ENCODE measurements at places on chromosomes 12 and 14.

- peak; percentile 44 for DNase-seq
Measured at GRCh38 chr12:104653730-104654664, 197.2 kb downstream of the CHST11 start.

GRCh38 chr14:67555518-67556090 is 22.5 kb downstream of the PLEKHH1 start:
- DNase-seq: no peak

DNA sequence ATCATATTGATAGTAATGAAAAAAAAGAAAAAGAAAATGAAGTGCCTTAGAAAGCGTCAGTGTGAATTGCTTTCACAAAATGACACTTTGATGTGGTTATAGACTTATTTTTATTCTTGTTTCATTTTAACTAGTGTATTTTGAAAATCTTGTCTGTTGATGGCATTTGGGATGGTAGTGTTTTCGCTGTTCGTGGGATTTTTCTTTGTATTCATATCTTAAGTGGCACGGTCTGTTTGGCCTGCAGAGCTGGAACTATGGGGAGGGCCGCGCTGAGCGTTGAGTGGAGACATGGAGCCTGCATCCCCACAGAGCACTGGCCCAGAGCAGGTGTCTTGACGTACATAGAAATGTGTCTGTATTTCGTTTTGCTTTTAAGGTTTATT is 61.6 kb downstream of the WDR20 start:
- DNase-seq: peak; percentile 52

DNA sequence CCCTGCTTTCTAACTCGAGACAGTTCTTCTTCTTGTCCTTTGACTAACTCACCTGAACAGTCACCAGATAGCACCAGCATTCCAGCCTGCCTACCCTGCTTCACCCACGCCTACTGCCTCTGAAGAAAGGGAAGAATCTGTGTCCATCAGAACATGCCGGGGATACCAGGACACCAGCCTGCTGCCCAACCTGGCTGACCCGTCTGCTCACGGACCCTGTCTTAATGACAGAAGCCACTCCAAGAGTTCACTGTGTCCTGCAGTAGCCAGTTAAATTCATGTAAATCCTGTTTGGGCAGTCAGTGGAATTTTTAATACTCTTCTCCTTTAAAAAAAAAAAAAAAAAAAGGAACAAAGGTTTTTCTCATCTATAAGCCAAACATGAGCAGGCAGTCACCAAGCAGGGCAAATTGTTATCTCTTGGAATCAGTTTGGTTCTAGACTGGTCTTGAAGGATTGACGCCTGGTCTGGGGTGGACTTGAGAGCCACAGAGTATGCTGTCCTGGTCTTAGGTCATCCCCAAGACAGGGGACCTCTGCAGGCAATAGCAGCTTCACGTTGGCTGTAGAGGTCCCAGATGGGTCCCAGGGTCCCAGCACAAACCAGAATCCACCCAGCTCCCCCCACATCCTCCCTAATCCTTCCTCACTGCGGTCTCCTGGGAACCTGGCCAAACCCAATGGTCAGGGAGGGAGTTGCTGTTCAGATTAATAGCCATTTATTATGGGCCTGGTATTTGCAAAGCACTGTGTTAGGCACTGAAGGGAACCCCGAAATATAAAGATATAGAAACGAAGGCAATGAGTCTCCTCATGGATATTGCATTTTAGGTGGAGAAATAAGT is 181.1 kb upstream of the HIF1A start:
- DNase-seq: no peak

DNA sequence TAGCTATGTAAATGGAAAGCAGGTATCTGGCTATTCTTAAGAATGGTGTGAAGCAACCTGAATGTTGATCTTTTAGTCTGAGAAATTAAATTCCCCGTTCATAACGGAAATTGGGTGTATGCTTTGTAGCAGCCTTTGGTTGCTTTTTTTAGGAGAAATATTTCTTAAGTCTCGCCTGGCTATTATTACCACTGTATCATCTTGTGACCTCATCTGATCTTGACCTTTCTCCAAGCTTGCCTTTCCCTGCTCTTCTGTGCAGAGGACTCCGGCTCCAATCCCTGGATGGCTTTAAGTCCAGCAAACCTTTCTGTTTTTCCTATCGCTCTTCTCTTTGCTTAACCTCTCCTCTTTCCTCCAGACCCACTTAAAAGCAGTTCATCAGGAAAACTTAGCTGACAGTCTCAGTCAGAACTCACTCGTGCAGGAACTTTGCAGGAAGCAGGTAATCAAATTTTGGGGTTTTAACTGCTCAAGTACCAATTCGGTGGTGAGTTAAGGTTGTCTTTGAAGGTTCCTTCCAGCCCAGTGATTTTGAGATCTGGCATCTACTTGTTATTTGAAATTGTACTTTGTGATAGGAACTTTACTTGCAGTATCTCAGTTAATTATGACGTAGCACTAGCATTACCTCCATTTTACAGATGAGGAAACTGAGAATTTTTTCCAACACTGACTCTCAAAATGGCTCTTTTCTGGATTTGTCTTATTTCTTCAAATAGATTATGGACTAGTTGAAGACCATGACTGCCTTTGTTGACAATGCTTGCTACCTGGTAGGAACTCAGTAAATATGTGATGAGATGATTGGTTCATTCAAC is 14.1 kb downstream of the PPFIBP1 start:
- DNase-seq: no peak

- DNase-seq: no peak
Measured at GRCh38 chr12:93154753-93155480, 222.8 kb upstream of the NUDT4 start.

GRCh38 chr12:13227191-13227590 is 30.7 kb downstream of the EMP1 start:
- DNase-seq: no peak

- no peak for DNase-seq
Measured at GRCh38 chr14:31207287-31207754, 272 bp downstream of the HECTD1 start.

DNA sequence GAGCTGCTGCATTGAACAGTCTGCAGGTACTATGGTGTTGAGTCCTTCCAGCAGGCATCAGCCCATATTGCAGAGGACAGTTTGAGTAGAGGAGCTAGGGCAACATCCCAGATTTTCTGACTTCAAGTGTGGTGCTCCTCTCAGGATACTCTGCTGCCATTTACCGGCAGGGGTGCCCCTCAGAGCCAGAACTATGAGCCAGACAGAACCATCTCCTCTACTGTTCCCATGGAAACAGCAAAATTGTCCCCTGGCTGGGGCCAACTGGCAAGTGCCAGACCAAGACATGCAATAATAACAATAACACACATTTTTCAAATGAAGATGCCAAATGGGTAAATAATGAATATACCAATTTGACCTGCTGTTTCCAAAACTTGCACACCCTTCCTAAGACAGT is 102.9 kb downstream of the ADCK1 start:
- no peak for DNase-seq

- no peak for DNase-seq
Measured at GRCh38 chr12:27841392-27841882, 61.4 kb upstream of the MANSC4 start.

DNA sequence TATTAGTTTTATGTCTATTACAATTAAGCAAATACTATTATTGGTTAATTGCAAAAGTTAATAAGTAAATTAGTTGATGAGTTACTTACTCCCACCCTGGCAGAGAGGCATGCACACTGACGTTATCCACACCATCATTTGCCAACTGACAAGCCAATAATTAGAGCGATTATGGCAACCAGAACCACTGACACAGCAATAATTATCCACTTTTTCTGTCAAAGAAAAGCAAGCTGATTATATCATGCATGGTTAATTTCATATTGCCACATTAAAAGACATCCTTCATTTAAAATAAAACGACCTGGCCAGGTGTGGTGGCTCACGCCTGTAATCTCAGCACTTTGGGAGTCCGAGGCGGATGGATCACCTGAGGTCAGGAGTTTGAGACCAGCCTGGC is 43.1 kb downstream of the STX2 start:
- no peak for DNase-seq

- DNase-seq: no peak
Measured at GRCh38 chr12:118553856-118554504, 177.6 kb downstream of the SUDS3 start.

GRCh38 chr14:36515105-36515593 is 4.9 kb downstream of the NKX2-1 start:
- no peak for DNase-seq

DNA sequence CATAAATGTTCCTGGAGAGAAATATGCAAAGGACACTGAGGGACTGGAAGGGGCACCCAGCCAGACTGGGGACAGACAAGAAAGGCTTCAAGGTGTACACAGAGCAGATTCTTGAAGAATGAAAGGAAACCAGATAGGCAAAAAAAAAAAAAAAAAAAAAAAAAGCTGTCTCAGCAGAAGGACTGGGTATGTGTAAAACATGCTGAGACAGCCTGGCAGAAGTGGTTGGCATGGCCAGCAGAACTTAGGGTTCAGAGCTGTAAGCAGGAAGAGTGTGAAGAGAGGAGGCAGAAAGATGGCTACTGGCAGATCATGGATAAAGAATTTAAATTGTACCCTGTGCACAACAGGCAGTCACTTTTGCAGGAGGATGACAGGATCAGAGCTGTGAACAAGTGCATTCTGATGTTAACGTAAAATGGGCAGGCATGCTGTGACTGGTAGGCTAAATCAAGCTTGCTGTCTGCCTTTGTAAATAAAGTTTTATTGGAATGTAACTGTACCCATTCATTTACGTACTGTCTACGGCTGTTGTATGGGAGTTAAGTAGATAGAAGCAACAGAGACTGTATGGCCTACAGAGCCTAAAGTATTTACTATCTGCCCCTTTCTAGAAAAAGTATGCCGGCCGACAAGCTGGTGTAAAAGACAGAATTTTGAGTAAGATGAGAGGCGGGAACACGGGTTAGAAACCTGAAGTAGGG is 42.2 kb downstream of the UBR7 start:
- no peak for DNase-seq

Data from activated CD4-positive, alpha-beta T cell treated with anti-CD3 and anti-CD28 coated beads, Interleukin-2, Interleukin-6, amounts not matched to agents 100 ng/mL and 50 ng/mL, durations not matched to agents 16 hours and 8 hours (primary cell).